ENCODE measurements at places on chromosomes 6 and 20. TPM values are rescaled to one million over a fixed set of nuclear protein-coding genes. Genes with fewer than 3 reads are reported as not detected.

Gene CLPSL1
- not detected for polyA plus RNA-seq

Gene DZANK1
- polyA plus RNA-seq, result 1.6 TPM

Gene APOBEC2
- not detected for polyA plus RNA-seq

Gene HLA-DQA1
- polyA plus RNA-seq, result 1.8 TPM

Gene COL19A1
- polyA plus RNA-seq, result not detected

Gene SEL1L2
- not detected for polyA plus RNA-seq

Gene OR2H1
- polyA plus RNA-seq, result not detected

Gene TMEM217
- 0.32 TPM for polyA plus RNA-seq

Gene APCDD1L
- not detected for polyA plus RNA-seq

Gene AMD1
- 44.3 TPM for polyA plus RNA-seq

GRCh38 chr6:143090314-143091044 lies 29.8 kb downstream of the AIG1 start:
- no peaks in the 10 kb centered on the region for H3K4me1 ChIP-seq
- no peak for DNase-seq
- H3K27ac ChIP-seq, result no peak overlapping the region
- H3K36me3 ChIP-seq, result no peaks in the 10 kb centered on the region
- peaks cover 1% of the 10 kb centered on the region for H3K27me3 ChIP-seq

DNA sequence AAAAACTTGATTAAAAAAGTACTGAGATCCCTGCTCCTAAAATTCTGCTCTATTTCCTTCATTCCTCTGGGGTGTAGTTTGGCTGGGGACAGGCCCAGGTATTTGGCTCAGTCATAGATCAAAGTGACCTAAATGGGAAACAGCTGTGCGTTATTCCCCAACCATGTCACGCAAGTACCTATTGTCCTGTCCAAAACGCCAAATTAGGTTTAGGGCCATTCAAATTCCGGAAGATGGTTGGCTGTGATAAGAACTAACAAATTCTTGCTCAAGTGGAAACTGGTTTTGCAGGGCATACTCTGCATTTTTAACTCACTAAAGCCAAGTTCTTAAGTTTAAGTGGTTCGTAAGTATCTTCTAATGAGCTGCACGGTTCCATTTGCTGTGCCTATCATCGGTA lies 147.6 kb upstream of the TMEM170B start:
- no peaks in the 10 kb centered on the region for H3K36me3 ChIP-seq
- no peaks in the 10 kb centered on the region for H3K4me1 ChIP-seq
- H3K27ac ChIP-seq, result no peak overlapping the region
- no peak for DNase-seq
- peaks cover 10% of the 10 kb centered on the region for H3K27me3 ChIP-seq

GRCh38 chr6:33018904-33019303 lies 9.5 kb upstream of the HLA-DOA start:
- peak overlapping the region; percentile 14 for H3K27ac ChIP-seq
- DNase-seq, result peak; percentile 28
- no peaks in the 10 kb centered on the region for H3K27me3 ChIP-seq
- peak overlapping the region; percentile 86 for H3K4me3 ChIP-seq
- H3K36me3 ChIP-seq, result no peaks in the 10 kb centered on the region
- peaks cover 22% of the 10 kb centered on the region for H3K4me1 ChIP-seq

DNA sequence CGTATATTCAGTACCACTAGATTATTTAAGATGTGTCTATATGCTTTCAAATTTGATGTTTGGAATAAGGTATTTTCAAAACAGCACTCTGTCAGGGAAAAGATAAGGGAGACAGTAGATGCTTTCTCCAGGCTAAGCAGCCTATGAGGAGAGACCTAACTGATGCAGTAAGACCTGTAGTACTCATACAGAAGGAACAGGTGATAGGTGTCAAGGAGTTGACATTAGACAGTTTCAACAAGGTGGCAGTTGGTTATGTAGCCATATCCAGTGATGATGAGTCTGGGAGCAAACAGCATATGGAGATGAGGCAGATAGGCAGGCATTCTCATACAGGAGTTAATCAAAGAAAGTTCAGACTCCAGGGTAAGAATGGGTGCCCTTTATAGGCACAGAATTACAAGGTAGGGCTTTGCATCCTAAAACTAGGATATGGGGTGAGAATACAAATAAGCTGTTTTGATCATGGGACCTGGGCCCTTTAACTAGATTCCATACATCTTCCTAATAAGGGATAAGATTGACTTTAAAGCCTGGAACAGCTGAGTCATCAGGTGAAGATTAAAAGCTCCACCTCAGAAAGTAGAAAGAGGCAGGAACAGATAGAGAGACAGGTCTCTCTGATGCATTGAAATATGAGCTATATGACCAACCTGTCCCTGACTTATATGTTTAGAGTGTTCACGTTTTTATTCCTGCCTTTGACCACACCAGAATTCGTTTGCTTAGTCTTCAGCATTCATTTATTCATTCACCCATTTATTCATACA lies 7.9 kb downstream of the RSPH4A start:
- H3K4me1 ChIP-seq, result no peaks in the 10 kb centered on the region
- H3K4me3 ChIP-seq, result no peak overlapping the region
- DNase-seq, result no peak
- H3K27me3 ChIP-seq, result no peaks in the 10 kb centered on the region

DNA sequence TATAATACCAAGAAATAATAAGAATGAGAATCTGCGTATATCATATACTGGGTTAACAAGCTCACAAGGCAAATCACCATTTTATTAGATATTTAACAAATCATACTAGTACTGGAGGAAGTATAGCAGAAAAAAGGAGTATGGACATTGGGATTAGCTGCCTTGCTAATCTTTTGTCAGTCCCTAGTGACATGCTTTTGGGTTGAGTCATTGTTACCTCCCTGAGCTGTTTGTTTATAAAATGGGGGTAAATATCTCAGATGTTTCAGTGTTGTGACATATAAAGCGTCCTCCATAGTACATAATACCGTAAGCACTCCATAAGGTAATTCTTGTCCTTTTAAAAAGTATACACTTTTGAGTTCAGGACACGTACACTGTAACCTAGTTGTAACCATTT lies 107.0 kb downstream of the ESR1 start:
- no peaks in the 10 kb centered on the region for H3K36me3 ChIP-seq
- no peak for DNase-seq
- H3K4me1 ChIP-seq, result no peaks in the 10 kb centered on the region
- no peaks in the 10 kb centered on the region for H3K27me3 ChIP-seq

GRCh38 chr6:161152907-161153662 lies 120.8 kb downstream of the AGPAT4 start:
- DNase-seq, result peak; percentile 44
- H3K27me3 ChIP-seq, result no peaks in the 10 kb centered on the region
- H3K4me3 ChIP-seq, result no peak overlapping the region
- H3K36me3 ChIP-seq, result peaks cover 17% of the 10 kb centered on the region

- no peak overlapping the region for H3K4me3 ChIP-seq
- H3K4me1 ChIP-seq, result no peaks in the 10 kb centered on the region
- H3K36me3 ChIP-seq, result no peaks in the 10 kb centered on the region
- H3K27me3 ChIP-seq, result peaks cover 10% of the 10 kb centered on the region
- no peak overlapping the region for H3K27ac ChIP-seq
These were observed 9.2 kb downstream of the SYNDIG1 start for GRCh38 chr20:24478584-24478983.

- no peak overlapping the region for H3K4me3 ChIP-seq
- no peaks in the 10 kb centered on the region for H3K36me3 ChIP-seq
- H3K27ac ChIP-seq, result no peak overlapping the region
- H3K27me3 ChIP-seq, result peaks cover 2% of the 10 kb centered on the region
These were observed 57.1 kb downstream of the YTHDF1 start for GRCh38 chr20:63158845-63159244.

DNA sequence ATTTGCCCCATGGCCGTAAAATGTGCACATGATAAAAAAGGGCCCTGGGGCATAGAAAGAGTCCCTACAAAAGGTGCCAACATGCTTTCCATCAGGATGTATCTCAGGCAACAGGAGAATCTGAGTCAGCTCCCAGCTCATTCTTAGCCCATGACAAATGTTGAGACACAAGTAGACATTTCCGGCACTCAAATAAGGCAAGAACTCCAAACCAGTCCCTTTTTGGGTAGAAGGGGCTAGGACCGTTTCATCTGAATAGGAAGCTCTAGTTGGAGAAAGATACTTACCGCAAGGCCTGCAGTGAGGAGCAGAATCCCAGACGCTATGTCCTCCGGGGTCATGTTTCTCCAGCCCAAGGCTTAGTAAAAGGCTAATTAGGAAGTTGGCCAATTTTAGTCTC lies 261.0 kb upstream of the RIN2 start:
- H3K4me1 ChIP-seq, result peaks cover 3% of the 10 kb centered on the region
- H3K36me3 ChIP-seq, result no peaks in the 10 kb centered on the region
- no peak for DNase-seq
- H3K4me3 ChIP-seq, result no peak overlapping the region

- peaks cover 47% of the 10 kb centered on the region for H3K4me1 ChIP-seq
- H3K36me3 ChIP-seq, result peaks cover 12% of the 10 kb centered on the region
- no peak for DNase-seq
- peak overlapping the region; percentile 9 for H3K27ac ChIP-seq
These were observed 2.1 kb downstream of the HIVEP1 start for GRCh38 chr6:12014027-12014872.

DNA sequence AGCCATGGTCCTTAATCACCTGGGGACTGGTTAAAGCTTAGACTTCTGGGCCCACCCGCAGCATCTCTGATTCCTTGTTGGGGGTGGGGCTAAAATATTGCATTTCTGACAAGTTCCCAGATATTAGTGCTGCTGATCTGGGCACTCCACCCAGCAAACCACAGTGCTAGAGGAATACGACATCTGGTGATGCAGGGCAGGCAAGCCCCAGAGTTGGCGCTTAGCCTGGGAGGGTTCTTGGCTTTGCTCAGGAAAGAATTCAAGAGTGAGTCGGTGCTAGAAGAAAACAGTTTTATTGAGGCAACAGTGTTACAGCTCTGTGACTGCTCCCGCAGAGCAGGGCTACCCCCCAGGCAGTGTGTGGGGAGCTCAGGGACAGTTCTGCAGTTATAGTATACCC lies 210.7 kb downstream of the TFAP2C start:
- no peak overlapping the region for H3K27ac ChIP-seq
- H3K36me3 ChIP-seq, result no peaks in the 10 kb centered on the region
- no peak overlapping the region for H3K4me3 ChIP-seq
- no peak for DNase-seq

GRCh38 chr20:1505361-1505760 lies 14.1 kb upstream of the SIRPB2 start:
- no peaks in the 10 kb centered on the region for H3K36me3 ChIP-seq
- DNase-seq, result no peak
- peaks cover 13% of the 10 kb centered on the region for H3K27me3 ChIP-seq

DNA sequence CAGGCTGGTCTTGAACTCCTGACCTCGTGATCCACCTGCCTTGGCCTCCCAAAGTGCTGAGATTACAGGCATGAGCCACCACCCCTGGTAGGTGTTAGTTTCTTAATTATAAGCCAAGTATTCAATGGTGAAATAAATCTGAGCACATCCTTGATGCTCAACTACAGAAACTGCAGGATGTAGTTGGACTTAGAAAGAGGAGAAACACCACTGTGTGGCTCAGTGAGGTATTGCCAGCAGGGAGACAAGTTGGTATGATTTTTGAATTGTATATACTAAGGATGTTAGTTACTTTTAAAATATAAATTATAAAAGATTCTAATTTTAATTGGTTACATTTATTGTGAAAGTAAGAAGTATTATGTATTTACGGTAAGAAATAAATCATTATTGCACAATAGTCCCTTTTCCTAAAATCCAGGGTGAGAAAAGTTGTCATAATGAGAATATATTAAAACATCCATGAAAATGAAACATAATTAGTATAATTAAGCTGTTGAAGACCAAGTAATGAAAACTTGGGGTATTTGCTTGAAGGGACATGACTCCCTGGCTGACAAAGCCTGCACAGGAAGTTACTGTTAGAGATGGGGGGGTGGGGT lies 17.6 kb downstream of the SLC18B1 start:
- DNase-seq, result no peak
- no peak overlapping the region for H3K27ac ChIP-seq
- H3K4me3 ChIP-seq, result no peak overlapping the region
- no peaks in the 10 kb centered on the region for H3K36me3 ChIP-seq
- H3K4me1 ChIP-seq, result no peaks in the 10 kb centered on the region
- no peaks in the 10 kb centered on the region for H3K27me3 ChIP-seq

DNA sequence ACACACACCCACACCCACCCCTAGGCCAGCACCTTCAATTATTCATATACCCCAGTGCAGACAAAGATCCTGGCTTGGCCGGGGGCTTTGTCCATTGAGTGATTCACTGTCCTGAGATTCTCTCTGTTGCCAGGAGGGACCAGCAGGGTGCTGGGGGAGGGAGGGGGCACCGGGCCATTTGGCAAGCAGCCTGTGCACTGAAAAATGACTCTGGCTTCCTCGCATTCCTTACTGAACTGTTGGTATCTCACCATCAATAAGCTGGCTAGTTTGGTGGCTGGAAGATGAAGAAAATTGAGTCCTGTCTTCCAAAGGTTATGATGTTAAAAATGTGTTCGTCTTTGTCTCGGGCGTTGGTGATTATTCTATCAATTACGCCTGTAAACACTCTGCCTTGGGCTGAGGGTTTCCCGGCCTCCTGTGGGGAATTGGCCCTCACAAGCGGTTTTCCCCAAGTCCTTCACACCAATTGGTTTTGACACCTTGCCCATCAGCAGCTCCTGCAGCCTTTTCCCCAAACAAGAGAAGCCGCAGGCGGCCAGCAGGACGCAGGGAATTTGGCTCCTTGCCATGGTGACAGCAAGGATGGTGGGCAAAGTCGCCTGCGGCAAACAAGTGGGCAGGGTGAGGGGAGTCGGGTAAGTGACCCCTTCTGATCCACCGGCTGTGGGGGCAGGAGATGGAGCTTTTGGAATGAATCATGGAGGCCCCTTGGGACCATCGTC lies 4.9 kb downstream of the VSTM2L start:
- peaks cover 10% of the 10 kb centered on the region for H3K27me3 ChIP-seq
- DNase-seq, result no peak
- H3K4me1 ChIP-seq, result peaks cover 5% of the 10 kb centered on the region

GRCh38 chr6:159080217-159080976 lies 35.6 kb upstream of the TAGAP start:
- no peak overlapping the region for H3K4me3 ChIP-seq
- DNase-seq, result peak; percentile 19
- peaks cover 24% of the 10 kb centered on the region for H3K4me1 ChIP-seq
- H3K27ac ChIP-seq, result peak overlapping the region; percentile 53
- H3K36me3 ChIP-seq, result no peaks in the 10 kb centered on the region
- H3K27me3 ChIP-seq, result no peaks in the 10 kb centered on the region

DNA sequence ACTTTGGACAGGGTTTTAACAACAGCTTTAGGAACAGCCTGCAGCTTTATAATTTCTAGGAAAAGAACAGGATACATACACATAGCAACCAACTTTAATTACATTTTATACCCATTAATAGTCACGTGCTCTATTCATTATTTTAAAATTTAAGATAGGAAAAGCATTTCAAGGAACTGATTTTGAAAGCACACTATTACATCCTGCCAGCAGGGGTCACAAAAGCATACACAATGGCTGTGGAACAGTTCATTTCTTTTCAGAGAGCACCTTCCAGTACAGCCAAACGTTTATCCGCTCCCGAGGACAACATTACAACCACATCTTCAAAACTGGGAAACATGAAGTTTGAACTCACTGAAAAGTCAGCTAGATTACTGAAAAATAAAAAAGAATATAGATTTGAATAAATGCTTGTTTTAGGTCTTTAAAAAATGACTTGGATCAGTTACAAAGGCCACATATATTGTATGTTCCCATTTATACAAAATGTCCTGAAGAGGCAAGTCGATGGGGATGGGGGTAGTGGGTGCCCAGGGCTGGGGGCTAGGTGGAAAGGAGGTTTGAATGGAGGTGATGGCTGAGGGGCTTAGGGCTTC lies 104.6 kb upstream of the EXOC2 start:
- H3K27me3 ChIP-seq, result peaks cover 6% of the 10 kb centered on the region
- no peaks in the 10 kb centered on the region for H3K36me3 ChIP-seq
- no peak overlapping the region for H3K4me3 ChIP-seq
- no peak overlapping the region for H3K27ac ChIP-seq
- H3K4me1 ChIP-seq, result no peaks in the 10 kb centered on the region
- DNase-seq, result peak; percentile 2
